ENCODE measurements at places on chromosomes 7 and 10. TPM values are rescaled to one million over a fixed set of nuclear protein-coding genes. Genes with fewer than 3 reads are reported as not detected.

Gene PILRA
- total RNA-seq = 16.4 TPM

Gene DLX6
- not detected for total RNA-seq

Gene IL15RA
- total RNA-seq = 3.0 TPM

Gene AGBL3
- 0.63 TPM for total RNA-seq

Gene CCL26
- total RNA-seq = 0.75 TPM

Gene SH2D4B
- total RNA-seq = not detected

Gene ASAH2B
- total RNA-seq = 3.4 TPM

Gene VPS41
- 35.4 TPM for total RNA-seq

Gene IGFBP3
- total RNA-seq = 43.3 TPM

Gene KLF14
- total RNA-seq = 0.10 TPM

Gene TUBAL3
- 0.40 TPM for total RNA-seq

Gene HOXA3
- 1.2 TPM for total RNA-seq

Gene SFRP5
- 1.9 TPM for total RNA-seq

Gene TSPAN14
- 39.6 TPM for total RNA-seq

Measured in heart left ventricle (tissue), 16 donors.